ENCODE measurements at places on chromosomes 12 and 14. TPM values are rescaled to one million over a fixed set of nuclear protein-coding genes. Genes with fewer than 3 reads are reported as not detected.

- DNase-seq, result no peak
Measured at GRCh38 chr12:70637303-70638085, at the start of gene PTPRB. Gene PTPRB (minus strand): TSS chr12:70637429. CDS start chr12:70637395, 34 bp downstream.

GRCh38 chr12:101794574-101794973 lies 36.2 kb downstream of the GNPTAB start:
- no peak for DNase-seq

DNA sequence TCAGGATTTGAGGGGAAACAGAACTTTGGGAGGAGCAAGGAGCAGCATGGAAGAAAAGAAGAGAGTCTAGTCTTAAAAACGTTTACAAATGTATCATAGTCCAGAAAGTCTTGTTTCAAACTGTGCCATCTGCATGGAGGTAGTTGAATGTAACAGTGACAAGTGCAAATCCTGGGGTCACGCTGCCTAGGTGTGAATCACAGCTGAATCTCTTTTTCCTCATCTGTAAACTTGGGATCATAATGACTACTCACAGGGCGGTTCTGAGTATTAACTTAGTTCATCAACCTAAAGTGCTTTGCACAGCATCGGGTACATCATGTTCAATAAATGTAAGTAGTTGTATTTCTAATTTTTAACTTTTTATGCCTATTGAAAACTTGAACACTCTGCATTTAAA lies 208.5 kb downstream of the CHST11 start:
- DNase-seq, result no peak

DNA sequence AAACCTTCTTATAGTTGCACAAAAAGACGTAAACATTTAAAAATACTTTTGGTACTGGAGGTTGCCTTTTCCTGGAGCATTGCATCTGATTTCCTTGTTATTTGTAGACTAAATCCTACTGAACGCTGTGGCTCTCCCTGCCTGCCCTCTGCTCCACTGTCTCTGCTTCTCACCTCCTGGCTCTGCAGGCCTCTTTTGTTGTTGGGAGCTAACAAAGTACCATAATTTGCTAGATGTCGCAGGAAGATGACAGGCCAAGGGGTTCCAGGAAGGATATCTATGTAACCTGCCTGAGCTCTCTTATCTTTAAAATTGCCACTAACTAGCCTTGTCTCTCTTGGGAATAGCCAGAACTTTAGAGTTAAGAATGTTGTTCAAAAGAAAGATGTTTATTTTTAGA lies 21.4 kb downstream of the SYNE2 start:
- no peak for DNase-seq

GRCh38 chr14:55241673-55242072 lies 29.5 kb upstream of the FBXO34 start:
- DNase-seq, result no peak

BEST3 gene
- not detected for total RNA-seq

SNX6 gene
- 65.4 TPM for total RNA-seq

- no peak for DNase-seq
Measured at GRCh38 chr12:110344657-110345056, 58.9 kb downstream of the ANAPC7 start.

TAS2R19 gene
- total RNA-seq, result 0.89 TPM

DNA sequence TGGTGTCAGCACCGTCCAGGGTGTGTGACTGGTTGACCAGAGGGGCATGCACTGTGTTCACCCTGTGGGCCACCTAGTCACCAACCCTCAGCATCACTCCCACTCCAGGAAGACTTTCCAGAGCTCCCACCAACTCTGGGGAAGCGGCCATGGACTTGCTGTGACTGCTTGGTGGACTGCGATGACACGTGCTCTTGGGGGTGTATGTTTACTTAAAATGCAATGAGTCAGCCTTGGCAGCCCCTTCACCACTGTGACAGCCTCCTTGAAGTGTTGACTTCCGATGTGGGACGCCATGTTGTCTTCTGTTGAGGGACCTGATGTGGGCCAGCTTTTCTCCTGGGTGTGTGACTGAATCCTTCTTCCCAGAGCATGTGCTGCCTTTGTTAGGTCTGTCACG lies 151.1 kb upstream of the RTL1 start:
- DNase-seq, result no peak

MYH6 gene
- total RNA-seq, result not detected

GRCh38 chr12:14886271-14886670 lies 617 bp upstream of the MGP start:
- no peak for DNase-seq

DNA sequence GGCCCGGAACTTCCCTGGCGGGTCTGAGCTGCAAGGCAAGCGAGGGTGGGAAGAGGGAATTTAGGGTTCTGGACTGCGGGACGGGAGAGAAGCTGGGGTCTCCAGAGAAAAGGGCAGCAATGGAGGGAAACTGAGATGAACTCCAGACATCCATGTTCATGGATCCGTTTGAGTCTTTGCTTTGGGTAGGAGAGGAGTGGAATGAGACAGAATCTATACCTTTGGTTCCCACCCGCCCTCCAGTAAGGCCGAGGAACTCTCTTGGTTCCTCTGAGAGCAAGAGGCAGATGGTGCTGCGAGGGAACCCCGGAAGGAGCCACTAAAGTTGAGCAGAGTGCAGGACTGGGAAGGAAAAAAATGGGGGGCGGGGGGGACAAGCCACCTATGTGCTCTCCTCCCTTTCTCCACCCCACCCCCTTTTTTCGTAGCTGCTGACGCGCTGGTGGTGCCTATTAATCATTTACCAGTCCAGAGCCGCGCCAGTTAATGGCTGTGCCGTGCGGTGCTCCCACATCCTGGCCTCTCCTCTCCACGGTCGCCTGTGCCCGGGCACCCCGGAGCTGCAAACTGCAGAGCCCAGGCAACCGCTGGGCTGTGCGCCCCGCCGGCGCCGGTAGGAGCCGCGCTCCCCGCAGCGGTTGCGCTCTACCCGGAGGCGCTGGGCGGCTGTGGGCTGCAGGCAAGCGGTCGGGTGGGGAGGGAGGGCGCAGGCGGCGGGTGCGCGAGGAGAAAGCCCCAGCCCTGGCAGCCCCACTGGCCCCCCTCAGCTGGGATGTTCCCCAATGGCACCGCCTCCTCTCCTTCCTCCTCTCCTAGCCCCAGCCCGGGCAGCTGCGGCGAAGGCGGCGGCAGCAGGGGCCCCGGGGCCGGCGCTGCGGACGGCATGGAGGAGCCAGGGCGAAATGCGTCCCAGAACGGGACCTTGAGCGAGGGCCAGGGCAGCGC lies 1.2 kb downstream of the SSTR1 start:
- DNase-seq, result peak; percentile 35

TMTC2 gene
- 1.7 TPM for total RNA-seq

- DNase-seq, result no peak
Measured at GRCh38 chr12:63849106-63849620, 4.7 kb downstream of the SRGAP1 start.

DNA sequence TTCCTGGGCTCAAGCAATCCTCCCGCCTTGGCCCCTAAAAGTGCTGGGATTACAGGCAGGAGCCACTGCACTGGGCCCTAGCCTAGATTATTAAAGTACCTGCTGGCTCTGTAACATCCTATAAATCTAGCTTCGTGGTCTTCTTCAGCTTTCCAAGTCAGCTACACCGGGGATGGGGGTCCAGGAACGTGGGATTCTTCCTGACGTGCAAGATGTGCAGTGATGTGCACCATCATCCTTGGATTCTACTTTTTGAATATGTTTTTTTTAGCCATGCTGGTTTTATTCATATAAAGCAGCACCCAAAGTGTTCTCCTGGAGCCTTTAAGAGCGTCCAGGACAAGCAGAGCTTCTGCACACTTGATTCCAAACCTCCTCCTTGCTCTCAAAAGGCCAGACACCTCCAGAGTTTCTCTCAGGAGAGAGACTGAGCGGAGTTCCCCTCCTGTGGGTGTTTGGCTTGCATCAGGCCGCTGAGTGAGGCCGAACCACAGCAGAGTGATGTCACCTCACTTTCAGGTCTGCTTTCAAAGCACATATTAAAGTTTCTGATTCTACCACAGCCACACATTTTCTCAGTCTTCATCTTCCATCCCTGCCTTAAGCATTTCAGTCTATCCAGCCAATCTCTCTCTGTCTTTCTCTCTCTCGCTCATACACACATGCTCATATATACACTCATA lies 33.4 kb downstream of the VCPKMT start:
- peak; percentile 86 for DNase-seq
